ENCODE measurements at places on chromosomes 16 and 17. TPM values are rescaled to one million over a fixed set of nuclear protein-coding genes. Genes with fewer than 3 reads are reported as not detected.

DNA sequence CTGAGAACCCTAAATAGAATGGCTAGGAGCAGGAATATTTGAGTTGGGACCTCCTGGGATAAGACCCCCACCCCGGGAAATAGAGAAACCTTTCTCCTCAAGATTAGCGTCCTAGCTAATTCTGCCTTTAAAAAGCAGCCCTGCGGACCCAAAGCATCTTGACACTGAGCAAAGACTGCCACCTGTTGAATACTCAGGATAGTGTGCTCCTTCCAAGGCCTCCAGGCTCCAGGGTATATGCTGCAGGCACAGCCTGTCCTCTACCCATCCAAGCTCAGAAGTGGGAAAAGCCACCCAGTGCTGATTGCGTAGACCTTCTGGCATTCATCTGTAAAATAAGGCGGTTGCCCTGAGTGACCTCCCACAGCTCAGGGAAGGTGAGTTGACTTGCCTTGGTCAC, 456.2 kb upstream of the DYNLRB2 start:
- no peak overlapping the region for H3K4me3 ChIP-seq
- H3K27ac ChIP-seq: no peak overlapping the region
- no peaks in the 10 kb centered on the region for H3K27me3 ChIP-seq
- no peaks in the 10 kb centered on the region for H3K36me3 ChIP-seq
- H3K4me1 ChIP-seq: peaks cover 8% of the 10 kb centered on the region
- DNase-seq: peak; percentile 88

The CACNG1 gene
- not detected for total RNA-seq

DNA sequence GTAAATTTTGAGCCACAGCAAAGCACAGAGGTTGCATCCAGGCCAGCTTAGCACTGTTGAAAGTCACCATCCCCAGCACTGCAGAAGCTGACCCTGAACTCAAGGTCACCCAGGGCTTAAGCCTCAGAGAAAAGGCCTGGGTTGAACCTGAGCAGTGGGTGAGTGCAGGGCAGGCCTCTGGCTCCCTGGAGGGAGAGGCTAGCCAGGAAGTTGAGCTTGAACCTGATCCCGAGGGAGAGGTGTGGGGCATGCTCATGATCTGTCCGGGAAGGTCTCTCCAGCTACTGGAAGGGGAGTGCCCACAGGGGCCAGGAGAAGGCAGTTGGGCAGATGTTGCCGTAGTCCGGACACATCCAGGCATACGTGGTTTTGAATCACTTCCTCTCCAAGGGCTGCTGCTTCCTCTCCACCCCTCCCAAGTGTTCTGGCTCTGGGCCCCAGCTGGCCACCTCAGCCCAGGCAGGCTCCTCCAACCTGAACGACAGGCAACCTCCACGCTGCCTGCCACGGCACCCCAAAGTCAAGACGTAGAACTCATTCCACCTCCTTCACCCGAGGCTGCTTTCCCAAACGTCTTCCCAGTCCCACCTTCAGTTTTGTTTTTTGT, 18.4 kb downstream of the CARHSP1 start:
- H3K27me3 ChIP-seq: no peaks in the 10 kb centered on the region
- H3K4me1 ChIP-seq: no peaks in the 10 kb centered on the region

DNA sequence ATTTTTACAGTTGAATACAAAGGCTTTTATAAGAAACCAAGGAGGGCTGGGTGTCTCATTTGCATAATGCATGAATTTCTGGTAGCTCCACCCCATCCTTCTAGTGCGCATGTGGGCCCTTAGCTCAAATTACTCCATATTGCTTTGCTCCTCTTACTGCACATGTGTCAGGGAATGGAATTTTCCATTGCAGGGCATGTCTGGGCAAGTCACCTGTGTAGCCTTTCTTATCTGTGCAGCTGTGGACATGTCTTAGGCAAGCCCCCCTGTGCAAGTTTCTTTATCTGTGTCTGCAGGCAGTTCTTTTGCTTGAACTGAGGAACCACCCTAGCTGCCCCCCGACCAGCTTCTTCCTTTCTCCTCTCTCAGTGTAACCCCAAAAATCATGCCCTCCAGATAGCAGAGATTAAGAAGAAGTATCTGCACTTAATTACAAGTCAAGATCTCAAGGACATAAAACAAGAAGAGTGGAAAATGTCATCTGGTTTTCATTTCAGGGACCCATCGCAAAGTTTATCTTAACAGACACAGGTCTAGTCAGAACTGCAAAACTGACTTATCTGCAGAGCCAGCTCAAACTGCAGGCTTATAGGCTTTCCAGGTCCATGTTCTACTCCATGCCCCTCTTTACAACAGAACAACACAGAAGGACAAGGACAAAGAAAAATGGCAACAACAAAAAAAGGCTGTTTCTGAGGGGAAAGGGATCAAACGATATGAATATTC, 137.9 kb upstream of the HS3ST4 start:
- DNase-seq: peak; percentile 33
- H3K4me1 ChIP-seq: peaks cover 12% of the 10 kb centered on the region
- peak overlapping the region; percentile 76 for H3K27ac ChIP-seq
- no peaks in the 10 kb centered on the region for H3K36me3 ChIP-seq
- no peak overlapping the region for H3K4me3 ChIP-seq

The CCL16 gene
- not detected for total RNA-seq

DNA sequence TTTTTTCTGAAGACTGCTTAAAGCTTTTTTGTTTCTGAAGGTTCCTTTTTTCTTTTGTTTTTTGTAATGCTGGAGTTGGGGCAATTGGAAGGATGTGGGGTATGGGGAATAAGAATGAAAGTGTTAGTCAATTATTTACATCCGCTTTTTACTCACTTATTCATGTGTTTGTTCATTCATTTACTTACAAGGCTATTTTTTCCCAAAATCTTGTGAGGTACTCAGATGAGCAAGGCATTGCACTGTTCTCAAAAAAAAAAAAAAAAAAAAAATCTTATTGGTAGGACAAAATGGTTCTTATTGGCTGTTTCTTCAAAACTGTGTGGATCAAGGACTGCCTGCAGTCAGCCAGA, 55.7 kb downstream of the PLD6 start:
- H3K27ac ChIP-seq: no peak overlapping the region
- H3K27me3 ChIP-seq: no peaks in the 10 kb centered on the region
- no peak for DNase-seq
- no peaks in the 10 kb centered on the region for H3K4me1 ChIP-seq
- no peak overlapping the region for H3K4me3 ChIP-seq
- H3K36me3 ChIP-seq: no peaks in the 10 kb centered on the region

DNA sequence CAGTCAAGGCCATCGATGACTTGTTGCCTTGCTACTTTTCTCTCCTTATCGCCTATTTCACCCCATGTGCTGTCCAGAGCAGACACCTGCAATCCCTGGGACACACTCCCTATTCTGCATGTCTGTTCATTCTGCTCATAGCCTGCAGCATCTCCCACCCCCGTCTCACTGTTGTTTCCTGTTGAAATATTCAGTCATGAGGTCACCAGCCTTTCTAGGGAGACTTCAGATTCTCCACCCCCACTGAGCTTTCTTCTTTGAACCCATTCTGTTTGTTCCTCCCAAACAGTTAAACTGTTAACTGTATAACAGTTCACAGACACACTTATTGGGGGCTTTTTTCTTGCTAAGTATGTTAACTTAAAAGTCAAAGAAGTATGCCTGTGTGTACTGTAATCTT, 94.4 kb downstream of the AATF start:
- H3K27ac ChIP-seq: no peak overlapping the region
- no peaks in the 10 kb centered on the region for H3K27me3 ChIP-seq
- no peaks in the 10 kb centered on the region for H3K36me3 ChIP-seq
- DNase-seq: no peak
- no peaks in the 10 kb centered on the region for H3K4me1 ChIP-seq

GRCh38 chr16:1543085-1543896, 9.8 kb downstream of the TMEM204 start:
- no peak for DNase-seq
- no peaks in the 10 kb centered on the region for H3K27me3 ChIP-seq
- H3K27ac ChIP-seq: no peak overlapping the region

- no peaks in the 10 kb centered on the region for H3K36me3 ChIP-seq
- peak; percentile 84 for DNase-seq
- no peak overlapping the region for H3K27ac ChIP-seq
- no peak overlapping the region for H3K4me3 ChIP-seq
Observed at GRCh38 chr17:9924735-9925191, 19.7 kb upstream of the RCVRN start.

DNA sequence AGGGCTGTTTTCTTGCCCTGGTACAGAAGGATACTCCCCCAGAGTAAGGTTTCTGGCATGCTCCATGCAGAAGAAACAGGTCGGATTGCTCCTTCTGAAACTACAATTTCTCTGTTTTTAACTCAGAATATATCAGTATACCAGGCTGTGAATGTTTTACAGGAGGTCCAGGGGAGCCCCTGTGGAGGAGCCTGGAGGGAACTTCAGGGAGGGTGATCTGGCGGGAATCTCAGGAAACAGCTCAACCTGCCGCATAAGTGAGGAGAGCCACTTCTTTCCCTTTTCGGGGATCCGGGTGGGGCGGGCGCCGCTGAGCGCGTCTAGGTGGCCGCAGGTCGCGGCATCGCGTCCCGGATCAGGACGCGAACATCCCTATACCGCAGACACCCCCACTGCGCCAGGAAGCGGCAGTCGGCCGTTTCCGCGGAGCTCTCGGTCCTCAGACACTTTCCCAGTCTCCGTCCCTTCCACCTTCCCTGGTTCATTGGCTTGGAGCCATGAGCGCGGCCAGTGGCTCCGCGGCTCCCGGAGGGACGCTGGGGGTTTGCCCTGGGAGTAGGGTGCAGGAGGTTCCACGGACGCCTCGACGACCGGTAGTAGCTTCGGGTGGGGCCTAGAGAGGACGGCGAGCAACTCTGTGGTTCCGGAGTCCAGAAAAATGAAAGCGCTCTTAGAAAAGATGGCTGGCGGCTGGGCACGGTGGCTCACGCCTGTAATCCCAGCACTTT, 3.1 kb upstream of the ZNF764 start:
- H3K27me3 ChIP-seq: no peaks in the 10 kb centered on the region
- no peak for DNase-seq
- H3K27ac ChIP-seq: no peak overlapping the region
- no peak overlapping the region for H3K4me3 ChIP-seq
- H3K4me1 ChIP-seq: peaks cover 9% of the 10 kb centered on the region

GRCh38 chr17:78668847-78669246, 91.7 kb upstream of the DNAH17 start:
- H3K4me1 ChIP-seq: peaks cover 8% of the 10 kb centered on the region
- no peaks in the 10 kb centered on the region for H3K27me3 ChIP-seq
- no peak overlapping the region for H3K27ac ChIP-seq
- no peak for DNase-seq

The GNPTG gene
- 70.1 TPM for total RNA-seq

DNA sequence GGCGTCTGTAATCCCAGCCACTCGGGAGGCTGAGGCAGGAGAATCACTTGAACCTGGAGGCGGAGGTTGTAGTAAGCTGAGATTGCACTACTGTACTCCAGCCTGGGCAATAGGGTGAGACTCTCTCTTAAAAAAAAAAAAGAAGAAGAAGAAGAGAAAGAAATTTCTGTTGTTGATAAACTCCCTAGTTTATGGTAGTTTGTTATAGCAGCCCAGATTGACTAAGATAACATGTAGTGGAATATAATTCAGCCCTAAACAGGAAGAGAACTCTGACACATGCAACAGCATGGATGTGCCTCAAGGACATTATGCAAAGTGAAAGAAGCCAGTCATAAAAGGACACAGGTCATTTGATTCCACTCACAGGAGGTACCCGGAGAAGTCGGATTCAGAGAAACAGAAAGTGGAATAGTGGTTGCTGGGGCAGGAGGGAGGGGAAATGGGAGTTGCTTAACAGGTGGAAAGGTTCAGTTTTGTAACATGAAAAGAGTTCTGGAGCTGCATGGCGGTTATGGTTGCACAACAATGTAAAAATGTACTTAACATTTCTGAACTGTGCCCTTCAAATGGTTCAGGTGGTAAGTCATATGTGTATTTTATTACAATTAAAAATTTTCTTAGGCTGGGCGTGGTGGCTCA, 26.0 kb upstream of the PRM1 start:
- no peaks in the 10 kb centered on the region for H3K27me3 ChIP-seq
- peaks cover 30% of the 10 kb centered on the region for H3K4me1 ChIP-seq
- peak overlapping the region; percentile 88 for H3K27ac ChIP-seq
- H3K4me3 ChIP-seq: no peak overlapping the region
- DNase-seq: peak; percentile 42

DNA sequence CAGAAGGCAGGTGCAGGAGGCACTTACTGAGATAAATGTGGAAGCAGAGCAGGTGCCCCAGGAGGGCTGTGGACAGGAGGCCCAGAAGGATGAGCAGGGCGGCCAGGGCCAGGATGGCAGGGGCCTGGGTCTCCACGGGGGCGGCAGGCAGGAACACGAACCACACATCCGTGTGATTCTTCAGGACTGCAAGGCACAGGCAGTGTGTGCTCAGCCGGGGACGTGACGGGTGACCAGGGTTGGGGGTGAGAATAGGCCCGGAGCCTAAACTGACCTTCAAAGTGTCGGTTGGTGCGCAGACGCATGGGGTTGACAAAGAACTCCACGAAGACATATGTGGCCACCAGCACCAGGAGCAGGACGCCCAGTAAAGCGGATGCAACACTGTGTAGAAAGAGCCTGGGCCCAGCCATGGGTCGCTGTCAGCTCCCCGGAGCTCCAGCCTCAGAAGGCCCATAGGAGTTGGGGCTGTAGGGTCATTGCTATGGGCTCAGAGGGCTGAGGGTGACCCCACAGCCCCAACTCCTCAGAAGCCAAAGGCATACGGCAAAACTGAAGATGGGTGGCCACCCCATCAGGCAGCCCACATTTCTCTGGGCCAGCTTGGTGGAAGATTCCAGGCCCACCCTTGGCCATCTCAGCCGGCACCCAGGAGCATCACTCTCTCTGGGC, 5.4 kb upstream of the TPPP3 start:
- DNase-seq: no peak
- peaks cover 18% of the 10 kb centered on the region for H3K4me1 ChIP-seq
- peaks cover 20% of the 10 kb centered on the region for H3K27me3 ChIP-seq
- H3K27ac ChIP-seq: no peak overlapping the region
- H3K4me3 ChIP-seq: no peak overlapping the region

DNA sequence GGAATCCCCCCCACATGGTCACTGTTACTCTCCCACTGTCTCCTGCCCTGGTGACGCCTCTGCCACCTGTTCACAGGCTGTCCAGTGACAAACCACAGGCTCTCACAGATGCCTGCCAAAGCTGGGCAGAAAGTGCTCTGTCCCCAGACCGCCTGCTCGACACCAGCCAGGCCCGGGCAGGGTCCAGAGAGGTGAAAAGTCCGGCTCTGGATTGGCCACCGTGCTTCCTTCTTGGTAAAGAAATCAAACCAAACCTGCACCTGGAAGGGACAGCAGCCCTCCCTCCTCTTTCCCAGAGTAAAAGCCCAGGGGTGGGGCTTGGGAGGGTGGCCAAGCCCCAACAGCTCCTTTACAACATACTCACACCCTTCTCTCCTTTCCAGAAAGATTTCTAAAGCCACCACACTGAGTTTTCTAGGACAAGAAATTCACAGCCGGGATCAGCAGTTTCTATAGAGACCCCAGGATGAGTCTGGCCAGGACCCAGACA, 6.2 kb downstream of the PCGF2 start:
- H3K4me1 ChIP-seq: peaks cover 44% of the 10 kb centered on the region
- no peaks in the 10 kb centered on the region for H3K36me3 ChIP-seq
- DNase-seq: peak; percentile 48
- H3K27ac ChIP-seq: peak overlapping the region; percentile 94
- no peaks in the 10 kb centered on the region for H3K27me3 ChIP-seq
- H3K4me3 ChIP-seq: no peak overlapping the region

GRCh38 chr16:51143196-51143977, 7.7 kb downstream of the SALL1 start:
- no peaks in the 10 kb centered on the region for H3K36me3 ChIP-seq
- H3K27me3 ChIP-seq: peaks cover 40% of the 10 kb centered on the region
- no peaks in the 10 kb centered on the region for H3K4me1 ChIP-seq
- H3K27ac ChIP-seq: no peak overlapping the region

Data from hepatocyte (in vitro differentiated cells).